T-helper 2 cell (primary cell): ENCODE measurements at places on chromosomes 1 and 21.

DNA sequence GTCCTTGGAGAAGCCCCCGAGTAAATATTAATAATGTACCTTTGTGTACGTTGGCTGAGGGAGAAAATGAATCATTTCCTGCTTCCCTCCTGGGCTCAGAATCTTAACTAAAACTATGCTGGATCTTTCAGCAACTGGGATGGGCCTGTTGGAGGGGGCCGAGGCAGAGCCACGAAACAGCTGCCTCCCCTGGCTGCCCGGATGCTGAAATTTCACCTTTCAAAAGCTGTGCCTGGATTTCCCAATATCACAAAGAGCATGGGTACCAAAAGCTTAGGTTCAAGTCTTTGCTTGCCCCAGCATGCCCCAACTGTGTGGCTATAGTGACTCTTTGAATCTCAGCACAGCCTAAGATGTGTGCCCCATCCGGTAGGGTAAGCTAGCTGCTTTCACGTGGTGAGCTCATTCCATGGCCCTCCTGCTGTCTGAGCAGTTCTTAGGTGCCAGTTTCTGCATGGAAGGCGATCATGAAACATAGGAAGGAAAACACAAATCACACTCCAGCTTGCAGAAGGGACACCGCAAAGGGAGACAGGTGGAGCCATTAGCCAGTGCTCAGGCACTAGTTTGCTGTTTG is 473.5 kb downstream of the PTPRU start:
- DNase-seq, result no peak

DNA sequence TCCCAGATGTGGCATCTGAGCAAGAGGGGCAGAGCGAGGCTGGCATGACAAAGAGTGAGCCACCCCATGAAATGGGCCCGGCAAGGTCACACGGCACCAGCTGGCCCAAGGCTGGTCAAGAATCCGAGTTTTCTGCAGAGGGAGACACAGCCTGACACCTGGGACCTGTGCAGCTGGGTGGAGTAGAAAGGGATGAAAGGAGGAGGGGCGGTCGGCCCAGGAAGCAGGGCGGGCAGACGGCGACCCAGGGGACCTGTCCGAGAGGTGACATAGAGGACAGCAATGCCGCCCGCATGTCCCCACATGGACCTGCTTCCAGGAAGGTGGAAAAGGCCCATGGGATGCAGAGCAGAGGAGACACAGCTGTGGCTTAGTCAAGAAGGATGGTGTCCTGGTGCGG is 137.7 kb downstream of the PRDM16 start:
- no peak for DNase-seq

DNA sequence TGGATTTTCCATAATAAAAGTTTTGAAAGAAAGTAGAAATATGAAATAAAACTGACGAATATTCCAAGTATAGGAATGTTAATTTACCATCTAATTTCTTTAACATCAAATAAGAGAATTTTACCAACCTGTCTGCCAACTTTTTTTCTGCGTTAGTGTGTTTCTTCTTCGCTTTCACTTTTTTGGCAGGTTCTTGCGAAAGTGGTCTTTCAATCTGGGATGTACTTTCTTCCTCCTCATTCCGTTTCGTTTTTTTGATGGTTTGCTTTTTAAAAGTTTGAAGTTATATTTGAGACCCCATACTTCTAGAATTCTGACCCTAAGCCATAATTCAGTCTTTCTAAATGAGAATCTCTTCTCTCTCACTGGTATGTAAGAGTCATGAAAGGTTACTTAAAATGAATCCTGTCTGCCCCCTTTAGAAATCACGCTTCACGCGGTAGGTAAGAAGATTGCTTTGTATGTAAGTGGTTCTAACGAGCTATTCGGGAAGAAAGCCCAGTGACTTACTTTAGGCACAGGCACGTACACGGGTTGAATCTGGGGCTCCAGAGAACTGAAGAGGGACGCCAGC is 580 bp downstream of the RBM34 start:
- DNase-seq, result peak; percentile 86

DNA sequence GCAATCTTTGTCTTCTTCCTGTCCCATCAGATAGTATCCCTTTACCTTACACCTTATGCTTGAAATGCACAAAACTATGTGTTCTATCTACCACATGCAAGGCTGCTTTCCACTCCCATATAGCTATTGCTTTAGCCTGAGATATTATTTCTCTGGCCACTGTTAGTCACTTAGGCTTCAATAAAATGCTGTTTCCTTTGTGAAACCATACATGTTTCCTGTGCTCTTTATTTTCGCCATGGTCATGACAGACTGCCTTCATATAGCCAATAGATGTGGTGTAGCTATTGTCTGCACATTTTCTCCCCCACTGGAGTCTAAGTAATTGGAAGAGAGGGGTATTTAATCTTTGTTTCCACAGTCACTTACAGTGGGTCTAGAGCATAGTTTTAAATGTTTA is 108.4 kb downstream of the GREM2 start:
- no peak for DNase-seq

GRCh38 chr1:243236604-243237252 is 18.4 kb downstream of the CEP170 start:
- no peak for DNase-seq

GRCh38 chr1:3984586-3984985 is 84.5 kb upstream of the C1orf174 start:
- no peak for DNase-seq

DNA sequence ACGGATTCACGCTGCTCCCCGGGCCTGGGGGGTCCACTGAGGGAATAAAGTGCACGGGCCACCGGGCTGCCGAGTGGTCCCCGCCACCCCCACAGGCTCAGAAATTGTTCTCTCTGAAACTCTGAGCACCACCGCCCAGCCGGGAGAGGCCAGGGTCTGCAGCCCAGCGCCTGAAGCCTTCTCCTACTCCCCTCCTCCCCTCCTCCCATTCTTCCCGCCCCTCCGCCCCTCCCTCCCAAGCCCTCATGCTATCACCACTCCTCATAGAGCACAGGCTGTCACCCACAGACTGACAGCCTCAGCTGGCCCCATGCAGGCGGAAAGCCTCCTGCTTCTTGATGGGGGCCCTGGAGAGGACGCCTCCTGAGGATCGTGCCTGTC is 707 bp upstream of the GPR153 start:
- no peak for DNase-seq
